Coronary artery (tissue), 2 donors: ENCODE measurements at places on chromosomes 6 and 20.

DNA sequence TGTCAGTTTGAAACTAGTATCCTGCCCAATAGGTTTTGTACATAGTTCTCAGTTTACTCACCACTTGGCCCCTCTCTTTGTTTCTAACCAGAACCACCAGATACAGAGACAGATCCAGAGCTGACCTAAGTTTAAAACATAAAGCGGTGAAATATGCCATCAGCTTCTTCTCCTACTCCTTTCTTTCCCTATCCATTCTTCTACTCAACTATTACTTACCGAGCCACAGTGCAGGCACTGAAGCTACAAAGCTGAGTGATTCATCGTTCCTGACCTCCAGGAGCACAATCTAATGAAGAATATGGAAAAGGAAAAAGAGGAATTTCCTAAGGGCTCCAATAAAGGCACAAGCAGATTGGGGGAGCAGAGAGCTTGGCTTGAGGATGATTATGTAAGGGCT is 286.0 kb downstream of the FOXC1 start:
- DNase-seq: no peak

- DNase-seq: no peak
Observed at GRCh38 chr6:125974214-125974866, 12.0 kb upstream of the TRMT11 start.

GRCh38 chr20:33791959-33792597 is 19.1 kb upstream of the CHMP4B start:
- no peak for DNase-seq

GRCh38 chr6:166143011-166143410 is 24.6 kb downstream of the TBXT start:
- no peak for DNase-seq

GRCh38 chr6:3755637-3756545 is 4.4 kb upstream of the PXDC1 start:
- DNase-seq: no peak

GRCh38 chr6:21213492-21213891 is 380.1 kb upstream of the SOX4 start:
- DNase-seq: no peak

DNA sequence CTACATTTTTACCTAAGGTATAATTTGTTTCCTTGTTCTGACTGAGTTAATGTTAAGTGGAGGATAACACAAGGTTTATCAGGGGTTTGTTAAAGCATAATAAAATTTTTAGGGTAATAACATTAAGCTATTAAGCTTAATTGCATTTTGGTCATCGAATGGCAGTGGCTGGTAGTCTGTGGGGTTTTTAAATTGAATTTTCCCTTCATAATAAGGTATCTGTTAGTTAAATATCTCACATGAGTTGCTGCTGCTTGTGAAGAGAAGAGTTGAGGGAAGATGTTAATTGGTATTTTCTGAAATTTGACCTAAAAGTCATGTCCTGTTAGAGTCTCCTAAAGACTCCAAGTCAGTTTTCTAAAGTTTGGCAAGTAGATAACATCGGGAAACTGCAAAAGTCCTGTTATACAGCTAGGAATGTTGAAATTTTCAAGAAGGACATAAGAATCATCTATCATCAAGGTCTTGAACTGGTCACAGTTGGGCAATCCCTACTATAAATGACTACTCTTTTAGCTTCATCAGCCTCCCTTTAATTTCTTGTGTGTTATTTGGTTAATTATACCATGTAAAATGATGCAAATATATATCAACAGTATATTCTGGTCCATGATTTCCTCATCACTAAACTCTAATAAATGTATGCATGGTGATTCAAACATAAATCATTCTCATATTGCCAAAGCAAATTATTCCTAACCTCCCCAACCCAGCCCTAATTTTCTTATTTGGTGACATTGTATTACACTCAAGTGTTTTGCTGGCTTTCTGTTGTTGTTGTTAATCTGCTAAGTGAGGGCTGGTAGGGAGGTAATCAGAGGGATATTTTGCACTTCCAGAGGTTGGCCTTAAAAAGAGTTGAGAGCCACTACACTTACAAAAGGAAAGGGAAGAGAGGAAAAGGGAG is 64.0 kb downstream of the MAP3K5 start:
- DNase-seq: no peak

- peak; percentile 16 for DNase-seq
Observed at GRCh38 chr6:150898399-150899170, 33.1 kb downstream of the MTHFD1L start.

DNA sequence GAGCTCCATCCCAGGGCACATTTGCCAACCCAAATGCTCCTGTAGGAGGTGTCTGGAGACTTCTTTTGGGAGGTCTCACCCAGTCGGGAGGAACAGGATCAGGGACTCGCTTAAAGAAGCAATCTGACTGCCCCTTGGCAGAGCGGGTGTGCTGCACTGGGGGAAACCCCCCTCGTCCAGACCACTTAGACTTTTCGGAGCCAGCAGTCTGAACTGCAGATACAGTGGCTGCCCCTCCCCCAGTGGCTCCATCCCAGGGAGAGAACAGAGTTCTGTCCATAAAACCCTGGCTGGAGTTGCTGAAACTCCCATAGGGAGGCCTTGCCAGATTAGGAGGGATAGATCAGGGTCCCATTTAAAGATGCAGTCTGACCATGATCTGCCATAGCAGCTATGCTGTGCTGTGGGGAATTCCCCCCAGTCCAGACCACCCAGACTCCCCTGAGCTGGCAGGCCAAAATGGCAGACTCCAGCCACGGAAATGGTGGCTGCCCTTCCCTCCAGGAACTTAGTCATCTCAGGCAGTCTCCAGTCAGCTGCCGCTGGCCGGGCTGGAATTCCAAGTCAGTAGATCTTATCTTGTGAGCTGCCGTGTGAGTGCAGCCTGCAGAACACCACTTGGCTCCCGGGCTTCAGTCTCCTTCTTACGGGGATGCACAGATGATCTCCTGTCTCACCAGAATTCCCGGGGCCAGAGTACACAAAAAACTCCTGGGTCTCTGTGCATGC is 278.1 kb upstream of the SASH1 start:
- no peak for DNase-seq

GRCh38 chr6:130885392-130886192 is 58.4 kb downstream of the SMLR1 start:
- DNase-seq: no peak

- no peak for DNase-seq
Observed at GRCh38 chr6:36204068-36204753, 7.7 kb downstream of the BRPF3 start.

GRCh38 chr20:11118802-11119380 is 445.1 kb upstream of the JAG1 start:
- no peak for DNase-seq

DNA sequence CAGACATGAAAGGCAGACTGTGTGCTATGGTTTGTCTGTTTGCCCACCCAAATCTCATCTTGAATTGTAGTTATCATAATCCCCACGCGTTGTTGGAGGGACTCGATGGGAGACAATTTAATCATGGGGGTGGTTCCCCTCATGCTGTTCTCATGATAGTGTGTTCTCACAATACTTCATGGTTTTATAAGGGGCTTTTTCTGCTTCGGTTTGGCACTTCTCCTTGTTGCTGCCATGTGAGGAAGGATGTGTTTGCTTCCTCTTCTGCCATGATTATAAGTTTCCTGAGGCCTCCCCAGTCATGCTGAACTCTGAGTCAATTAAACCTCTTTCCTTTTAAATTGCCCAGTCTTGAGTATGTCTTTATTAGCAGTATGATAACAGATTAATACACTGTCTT is 47.2 kb upstream of the MICB start:
- no peak for DNase-seq

GRCh38 chr20:49984426-49985153 is 1.8 kb downstream of the SNAI1 start:
- no peak for DNase-seq

DNA sequence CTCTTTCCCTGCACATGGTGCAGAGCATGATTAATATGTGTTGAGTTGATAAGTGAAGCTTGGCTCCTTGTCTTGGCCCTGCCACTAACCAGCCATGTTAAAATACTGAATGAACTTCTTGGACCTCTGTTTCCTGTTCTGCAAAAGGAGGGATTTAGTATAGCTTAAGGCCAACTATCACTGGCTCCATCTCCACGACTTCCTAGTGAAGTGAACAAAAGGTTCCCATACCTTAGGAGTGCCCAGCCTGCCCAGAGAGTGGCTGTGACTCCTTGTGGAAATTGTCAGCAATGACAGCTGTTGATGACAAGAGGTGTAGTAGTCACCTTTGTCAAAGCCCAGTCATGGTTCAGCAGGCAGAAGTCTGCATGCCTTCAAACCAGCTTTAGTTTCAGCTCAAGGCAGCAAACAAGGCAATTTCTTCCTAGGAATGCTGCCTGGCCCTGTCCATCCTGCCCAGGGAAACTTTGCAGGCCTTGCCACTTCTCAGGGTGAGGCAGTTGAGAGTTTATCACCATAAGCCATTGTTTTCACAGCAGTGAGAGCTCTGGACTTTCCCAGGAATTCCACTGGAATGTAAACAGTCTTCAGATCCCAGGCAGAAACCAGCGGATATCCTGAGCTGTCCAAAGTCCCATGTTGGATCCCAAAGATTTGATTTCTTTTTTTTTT is 169.7 kb upstream of the TNFAIP3 start:
- no peak for DNase-seq

DNA sequence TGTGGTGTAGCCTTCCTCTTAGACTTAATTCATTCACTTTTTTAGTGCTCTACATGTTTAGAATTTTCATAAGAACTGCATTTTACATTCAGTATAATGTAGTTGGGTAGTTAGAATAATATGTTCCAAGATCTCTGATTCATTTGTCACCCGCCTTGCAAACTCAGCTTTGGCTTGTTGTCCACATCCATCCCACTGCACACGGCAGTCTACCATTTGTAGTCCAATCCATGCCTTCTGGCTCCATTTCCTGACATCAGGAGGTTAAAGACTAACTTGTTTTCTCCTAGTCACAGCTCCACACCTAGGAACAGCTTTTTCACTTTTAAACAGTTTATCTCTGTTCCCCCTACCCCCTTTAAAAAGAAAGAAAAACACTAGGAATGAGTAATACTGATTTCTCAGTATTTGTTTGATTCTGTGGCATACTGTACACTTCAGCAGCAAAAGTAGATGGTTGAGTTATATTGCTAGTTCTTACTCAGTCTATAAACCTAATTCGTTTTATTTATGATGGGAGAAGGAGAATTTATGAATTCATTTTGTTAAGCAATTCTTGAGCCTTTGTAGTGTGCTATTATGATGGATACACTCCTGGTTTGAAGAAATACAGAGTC is 180.9 kb downstream of the ARID1B start:
- DNase-seq: no peak

- DNase-seq: no peak
Observed at GRCh38 chr6:167103041-167103891, 19.6 kb upstream of the CCR6 start.

DNA sequence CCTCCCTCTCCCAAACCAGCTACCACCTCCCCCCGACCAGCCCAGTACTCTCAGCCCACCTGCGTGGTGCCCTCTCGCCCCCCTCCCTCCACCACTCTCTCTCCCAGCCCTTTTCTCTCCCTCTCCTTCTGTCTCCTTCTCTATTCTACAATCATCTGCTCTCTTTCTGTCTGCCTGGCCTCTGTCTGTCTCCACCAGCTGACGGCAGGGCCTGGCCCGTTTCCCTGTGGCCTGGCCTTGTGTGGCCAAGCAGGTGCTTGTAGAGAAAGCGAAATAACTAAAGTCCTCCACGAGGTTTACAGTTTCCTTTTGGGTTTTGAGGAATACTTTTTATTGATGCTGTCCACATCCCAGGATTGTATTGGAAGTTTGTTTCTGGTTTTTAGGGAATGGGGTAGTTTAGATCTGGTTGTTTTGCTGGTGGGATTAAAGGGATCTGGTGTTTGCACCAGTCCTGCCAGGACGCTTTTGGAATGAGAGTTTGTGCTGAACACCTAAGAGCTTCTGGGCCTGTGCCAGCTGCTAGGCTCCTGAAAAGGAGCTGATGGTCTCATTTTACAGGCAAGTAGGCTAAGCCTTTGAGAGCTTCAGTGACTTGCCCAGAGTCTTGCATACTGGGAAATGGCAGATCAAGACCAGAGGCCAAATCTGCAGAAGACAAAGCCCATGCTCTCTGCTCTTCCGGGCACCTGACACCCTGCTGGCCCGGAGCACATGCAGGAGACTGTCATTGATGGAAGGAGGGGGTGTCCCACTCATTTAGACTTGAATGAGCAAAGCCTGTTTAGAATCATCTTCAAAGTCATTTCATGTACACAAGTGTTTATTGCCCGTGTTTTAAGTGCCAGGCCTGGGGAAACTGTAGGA is 161.7 kb downstream of the SYCP2 start:
- DNase-seq: no peak

GRCh38 chr20:16215041-16215440 is 358.2 kb downstream of the KIF16B start:
- DNase-seq: no peak

- no peak for DNase-seq
Observed at GRCh38 chr20:58219342-58219700, 9.1 kb downstream of the ANKRD60 start.

GRCh38 chr6:18473755-18474154 is 86.6 kb downstream of the RNF144B start:
- no peak for DNase-seq

- DNase-seq: no peak
Observed at GRCh38 chr20:53080969-53081871, 109.1 kb downstream of the TSHZ2 start.

DNA sequence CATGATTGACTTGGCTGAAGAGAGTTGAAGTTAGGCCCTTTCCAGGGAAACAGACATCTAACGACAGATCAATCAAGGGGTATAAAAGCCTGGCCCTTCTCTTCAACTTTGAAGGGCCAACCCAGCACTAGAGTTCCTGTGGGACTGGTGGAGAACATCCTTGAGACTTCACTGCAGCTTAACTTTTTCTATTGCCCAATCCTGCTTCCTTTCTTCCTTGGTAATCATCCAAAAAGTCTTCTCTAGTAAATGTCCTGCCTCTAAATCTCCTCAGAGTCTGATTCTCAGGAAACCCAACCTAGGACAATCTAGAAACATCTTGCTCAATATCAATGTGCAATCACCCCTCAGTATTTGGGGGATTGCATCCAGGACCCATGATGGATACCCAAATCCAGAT is 1.9 kb downstream of the MKKS start:
- DNase-seq: no peak

GRCh38 chr6:3336859-3337515 is 78.2 kb downstream of the PSMG4 start:
- DNase-seq: no peak

DNA sequence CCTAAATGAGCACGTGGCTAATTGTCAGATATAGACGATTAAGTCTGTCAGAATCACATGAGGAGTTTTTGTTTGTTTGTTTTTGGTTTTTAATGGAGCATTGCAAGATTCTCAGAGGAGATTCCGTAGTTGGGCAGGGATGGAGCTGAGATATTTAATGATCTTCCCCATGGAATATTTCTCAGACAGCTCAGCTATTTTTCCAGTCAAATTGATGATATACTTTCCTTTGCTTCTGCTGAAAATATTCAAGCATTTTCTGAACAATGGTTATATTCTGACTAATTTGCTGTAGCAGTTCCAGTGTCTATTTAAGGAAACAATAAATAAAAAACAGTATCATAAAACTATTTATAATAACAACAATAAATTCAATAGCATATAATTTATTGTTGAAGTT is 348.4 kb downstream of the KIF16B start:
- DNase-seq: no peak

- peak; percentile 71 for DNase-seq
Observed at GRCh38 chr6:170176898-170177771, 113.7 kb downstream of the DLL1 start.
